ENCODE measurements at places on chromosomes 16 and 17.

- no peak for DNase-seq
These were observed 309.0 kb downstream of the CDH13 start for GRCh38 chr16:82935766-82936165.

DNA sequence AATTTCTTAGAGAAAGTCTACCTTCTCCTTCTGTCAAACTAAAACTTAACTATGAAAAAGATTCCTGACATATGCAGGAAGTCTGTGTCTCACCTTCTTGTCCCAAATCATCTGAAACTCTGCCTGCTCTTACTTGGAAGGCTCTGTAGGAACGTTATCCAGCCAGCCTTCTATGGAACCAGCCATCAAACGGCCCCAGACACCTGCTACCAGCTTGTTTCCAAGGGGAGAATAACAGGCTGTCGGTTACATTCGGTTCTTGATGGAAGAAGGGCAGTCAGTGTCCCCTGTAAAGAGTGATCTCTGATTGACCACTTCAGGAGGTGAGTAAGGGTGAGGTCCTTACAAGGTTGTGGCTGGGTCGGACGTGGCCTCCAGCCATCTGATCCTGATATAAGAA lies 1.7 kb downstream of the ADAMTS18 start:
- DNase-seq, result no peak

DNA sequence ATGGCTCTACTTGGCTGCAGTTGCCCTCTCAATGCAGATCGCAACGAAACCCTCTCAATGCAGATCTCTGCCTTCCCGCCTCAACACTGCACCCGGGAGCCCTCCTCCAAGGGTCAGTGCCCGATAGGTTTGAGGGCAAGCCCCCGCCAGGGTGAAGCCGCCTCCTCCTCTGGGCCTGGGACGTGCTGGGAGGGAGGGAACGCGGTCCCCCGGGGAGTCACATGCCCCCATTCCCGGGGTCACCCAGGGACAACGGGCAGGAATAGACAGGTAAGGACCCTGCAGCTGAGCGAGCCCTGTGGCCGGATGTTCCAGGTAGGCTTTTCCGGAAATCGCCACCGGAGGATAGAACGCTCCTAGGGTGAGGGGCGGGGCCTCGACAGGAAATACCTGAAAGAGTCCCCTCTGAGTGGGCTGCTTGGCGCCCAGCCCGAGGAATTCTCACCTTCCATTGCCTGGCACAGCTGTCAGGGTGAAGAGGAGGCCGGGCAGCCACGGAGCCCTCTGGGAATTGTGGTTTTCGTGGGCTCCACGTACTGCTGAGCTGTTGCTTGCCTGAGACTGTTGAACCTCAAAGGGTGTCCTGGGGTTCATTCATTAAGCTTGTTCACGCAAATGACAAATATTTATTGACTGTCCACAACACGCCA lies 12.8 kb downstream of the ZNF174 start:
- DNase-seq, result no peak

GRCh38 chr17:50989149-50989548 lies 123.0 kb upstream of the TOB1 start:
- DNase-seq, result no peak

DNA sequence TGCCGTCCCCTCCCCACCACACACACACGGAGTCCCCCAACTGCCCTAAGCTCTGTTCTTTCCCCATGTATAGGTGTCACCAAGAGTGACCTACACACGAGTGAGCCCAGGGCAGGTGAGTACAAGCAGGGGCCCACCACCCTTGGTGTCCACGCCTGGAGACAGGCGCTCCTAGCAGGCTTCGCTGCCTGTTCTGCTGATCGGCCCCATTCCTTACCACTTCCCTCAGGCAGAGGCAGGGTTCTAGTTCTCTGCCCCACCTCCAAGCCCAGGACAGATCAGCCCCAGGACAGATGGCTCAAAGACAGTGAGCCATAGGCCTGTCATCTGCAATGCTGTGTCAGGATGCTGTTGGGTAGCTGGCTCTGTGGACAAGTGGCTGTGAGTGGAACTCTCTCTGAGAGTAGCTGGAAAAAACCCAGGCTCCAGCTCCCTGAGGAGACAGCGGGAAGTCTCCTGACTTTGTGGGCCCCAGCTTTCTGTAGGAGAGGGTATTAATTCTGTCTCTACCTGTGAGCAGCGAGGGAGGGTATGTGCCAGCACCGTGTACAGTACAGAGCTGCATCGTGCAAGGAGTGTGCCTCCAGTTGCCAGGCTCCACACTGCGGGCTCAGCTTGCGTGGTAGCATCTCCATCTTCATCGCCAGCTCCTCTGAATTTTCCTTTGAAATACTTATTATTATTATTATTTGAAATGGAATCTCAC lies 897 bp downstream of the TP53I13 start:
- DNase-seq, result no peak

DNA sequence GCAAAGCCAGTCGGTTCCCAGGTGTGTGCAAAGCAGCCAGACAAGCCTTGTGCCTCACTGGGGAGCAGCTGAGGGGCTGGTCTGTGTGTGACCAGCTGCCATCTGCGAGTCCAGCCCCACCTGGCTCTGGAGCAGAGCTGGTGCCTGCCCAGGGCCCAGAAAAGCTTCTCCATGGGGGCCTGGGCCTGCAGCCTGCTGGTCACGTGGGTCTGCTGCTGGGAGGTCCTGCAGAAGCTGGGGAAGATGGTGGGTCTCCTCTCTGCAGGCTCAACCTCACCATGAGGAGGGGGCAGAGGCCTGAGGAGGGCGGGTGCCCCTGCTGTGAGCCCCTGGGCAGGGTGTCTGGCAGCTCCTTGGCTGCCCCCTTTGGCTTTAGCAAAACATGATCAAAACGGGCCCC lies 71.9 kb downstream of the ENGASE start:
- no peak for DNase-seq

GRCh38 chr17:7620835-7621234 lies 6.1 kb upstream of the FXR2 start:
- DNase-seq, result no peak

- DNase-seq, result peak; percentile 51
These were observed 115.1 kb downstream of the MRTFB start for GRCh38 chr16:14186007-14186794.

GRCh38 chr17:59331129-59331928 lies at the start of gene YPEL2:
TSS of gene YPEL2 (plus strand) at chr17:59331655. CDS start at chr17:59353410, 21,755 bp downstream.
- DNase-seq, result peak; percentile 90
